ENCODE measurements at places on chromosomes 2 and 18. TPM values are rescaled to one million over a fixed set of nuclear protein-coding genes. Genes with fewer than 3 reads are reported as not detected.

- no peak for DNase-seq
Measured at GRCh38 chr18:55489034-55489986, 98.7 kb downstream of the TCF4 start.

DNA sequence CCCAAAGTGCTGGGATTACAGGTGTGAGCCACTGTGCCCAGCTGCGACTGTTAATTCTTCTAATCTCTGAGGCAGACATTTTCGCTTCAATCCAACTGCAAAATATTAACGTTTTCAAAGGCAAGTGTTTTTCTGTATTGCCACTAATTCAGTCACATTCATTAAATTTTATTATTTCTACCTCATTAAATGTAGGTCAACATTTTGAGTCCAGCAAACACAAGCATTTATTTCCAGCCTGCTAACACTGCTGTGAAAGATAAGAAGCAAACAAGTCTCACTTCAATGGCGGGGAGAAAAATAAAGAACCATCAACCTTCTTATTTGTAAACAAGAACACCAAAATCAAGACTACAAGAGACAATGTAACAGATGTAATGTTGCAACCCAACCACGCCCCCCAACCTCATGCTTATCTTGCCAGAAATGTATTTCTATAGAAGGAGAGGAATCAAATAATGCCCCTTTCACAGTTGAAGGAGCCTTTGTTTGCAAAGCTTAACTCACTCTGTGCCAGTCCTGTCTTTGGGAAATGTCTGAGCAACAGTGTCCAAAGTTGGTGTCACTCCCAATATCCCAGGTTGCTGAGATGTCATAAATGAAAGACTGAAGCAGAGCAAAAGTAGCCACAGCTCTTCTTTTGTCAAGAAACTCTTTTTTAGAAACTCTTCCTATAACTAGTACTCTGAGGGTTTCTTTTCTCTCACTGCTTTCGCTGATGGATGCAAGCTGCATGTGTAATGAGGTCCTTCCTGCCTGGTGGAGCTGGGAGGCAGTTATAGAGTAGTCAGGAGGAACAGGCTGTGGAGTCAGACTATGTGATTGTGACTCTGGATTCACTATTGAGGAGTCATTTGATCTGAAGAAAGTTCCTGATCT is 8.6 kb downstream of the DOCK10 start:
- DNase-seq: no peak

DNA sequence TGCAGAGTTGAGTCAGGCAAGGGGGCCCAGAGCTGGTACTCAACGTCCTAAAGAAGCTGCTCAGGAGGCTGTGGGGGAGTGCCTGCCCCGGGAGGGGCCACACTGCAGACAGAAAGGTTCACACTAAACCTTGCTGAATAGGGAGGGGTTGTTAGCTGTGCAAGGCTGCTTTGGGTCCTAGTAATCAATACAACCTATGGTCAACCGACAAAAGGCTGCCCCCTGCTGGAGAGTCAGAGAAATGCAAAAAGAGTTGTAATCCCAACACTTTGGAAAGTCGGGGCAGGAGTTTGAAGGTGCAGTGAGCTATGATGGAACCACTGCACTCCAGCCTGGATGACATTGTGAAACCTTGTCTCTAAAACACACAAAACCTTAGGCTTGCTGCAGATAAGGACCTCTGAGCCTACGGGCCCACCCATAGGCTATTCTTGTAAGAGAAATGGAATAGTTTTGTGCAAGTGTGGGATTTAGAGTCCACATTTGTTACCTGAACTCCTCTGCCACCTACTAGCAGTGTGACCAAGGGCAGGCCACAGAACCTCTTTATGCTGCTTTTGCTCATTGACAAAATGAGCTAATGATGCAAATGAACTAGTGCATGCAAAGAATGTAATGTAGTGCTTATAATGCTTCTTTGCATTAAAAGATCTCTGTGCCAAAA is 81.5 kb downstream of the PRPF40A start:
- peak; percentile 35 for DNase-seq

DNA sequence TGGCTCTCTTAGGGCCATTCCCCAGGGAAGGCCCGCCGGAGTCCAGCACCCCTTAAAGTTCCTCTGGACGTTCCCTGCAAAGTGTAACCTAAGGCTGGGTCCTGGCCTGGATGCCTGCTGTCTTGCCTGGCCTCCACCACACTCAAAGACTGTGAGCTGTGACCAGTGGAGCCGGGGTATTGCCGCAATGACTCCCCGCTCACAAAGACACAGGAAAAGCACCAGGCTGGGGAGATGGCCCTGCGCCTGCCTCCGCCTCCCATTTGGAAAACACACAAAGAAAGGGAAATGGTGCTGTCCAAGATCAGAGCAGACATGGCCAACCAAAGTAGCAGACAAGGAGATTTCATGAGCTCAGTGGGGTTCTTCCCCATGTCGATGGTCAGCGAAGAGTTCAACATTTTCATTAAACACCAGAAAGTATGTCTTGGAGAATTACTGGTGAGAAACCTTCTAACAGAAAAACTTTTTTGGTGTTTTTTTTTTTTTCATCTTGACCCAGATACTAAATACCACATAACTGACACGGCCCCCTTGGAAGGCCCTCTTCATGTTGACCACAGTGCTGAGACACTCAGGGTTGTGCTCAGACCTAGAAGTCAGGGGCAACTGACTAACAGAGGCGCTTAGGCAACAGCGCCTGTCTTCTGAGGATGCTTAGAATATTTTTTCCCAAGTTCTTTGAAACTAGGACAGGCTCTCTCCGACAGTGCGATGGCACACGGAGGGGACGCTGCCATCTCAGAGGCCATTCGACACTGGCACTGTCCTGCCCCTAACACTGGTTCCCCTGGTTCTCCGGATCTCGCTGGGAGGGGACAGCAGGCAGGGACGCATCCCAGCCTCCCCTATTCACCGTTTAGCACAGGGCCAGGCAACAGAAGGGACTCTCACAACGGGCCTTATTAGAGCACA is 226.4 kb upstream of the ID2 start:
- DNase-seq: no peak

GRCh38 chr18:52236131-52236530 is 103.9 kb upstream of the DCC start:
- DNase-seq: no peak

DNA sequence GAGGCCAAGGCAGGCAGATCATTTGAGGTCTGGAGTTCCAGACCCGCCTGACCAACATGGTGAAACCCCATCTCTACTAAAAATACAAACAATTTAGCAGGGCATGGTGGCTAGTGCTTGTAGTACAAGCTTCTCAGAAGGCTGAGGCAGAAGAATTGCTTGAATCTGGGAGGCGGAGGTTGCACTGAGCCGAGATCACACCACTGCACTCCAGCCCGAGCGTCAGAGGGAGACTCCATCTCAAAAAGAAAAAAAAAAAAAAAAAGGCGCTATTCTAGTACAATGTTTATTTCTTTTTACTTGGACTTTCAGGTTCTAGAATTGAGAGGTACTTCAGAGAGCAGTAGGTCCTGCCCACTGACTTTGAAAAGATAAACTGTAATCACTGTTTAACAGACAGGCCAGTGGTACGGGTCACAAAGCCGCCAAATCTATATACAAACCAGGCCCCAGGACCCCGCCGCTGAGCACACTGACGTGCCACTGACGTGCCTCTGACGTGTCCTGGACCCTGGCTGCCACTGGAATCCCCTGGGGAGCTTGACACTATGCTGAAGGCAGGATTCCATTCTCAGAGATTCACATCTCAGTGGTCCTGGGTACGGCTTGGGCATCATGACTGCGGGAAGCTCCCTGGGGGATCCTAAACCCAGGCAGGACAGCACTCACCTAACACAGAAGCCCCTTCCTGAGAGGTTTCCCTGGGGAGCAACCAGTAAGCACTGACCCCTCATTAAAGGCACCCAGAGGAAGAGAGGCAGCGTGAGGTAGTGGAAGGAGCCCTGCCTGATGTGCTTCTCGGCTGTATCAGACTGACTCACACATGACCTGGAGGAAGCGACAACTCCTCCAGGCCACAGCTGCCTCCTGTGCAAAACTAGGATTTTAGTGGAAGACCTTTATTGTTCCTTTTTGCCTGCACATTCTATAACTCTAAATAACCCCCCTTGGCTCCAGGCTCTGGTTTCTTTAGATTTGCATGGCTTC is 197.8 kb upstream of the MEIS1 start:
- DNase-seq: no peak

DNA sequence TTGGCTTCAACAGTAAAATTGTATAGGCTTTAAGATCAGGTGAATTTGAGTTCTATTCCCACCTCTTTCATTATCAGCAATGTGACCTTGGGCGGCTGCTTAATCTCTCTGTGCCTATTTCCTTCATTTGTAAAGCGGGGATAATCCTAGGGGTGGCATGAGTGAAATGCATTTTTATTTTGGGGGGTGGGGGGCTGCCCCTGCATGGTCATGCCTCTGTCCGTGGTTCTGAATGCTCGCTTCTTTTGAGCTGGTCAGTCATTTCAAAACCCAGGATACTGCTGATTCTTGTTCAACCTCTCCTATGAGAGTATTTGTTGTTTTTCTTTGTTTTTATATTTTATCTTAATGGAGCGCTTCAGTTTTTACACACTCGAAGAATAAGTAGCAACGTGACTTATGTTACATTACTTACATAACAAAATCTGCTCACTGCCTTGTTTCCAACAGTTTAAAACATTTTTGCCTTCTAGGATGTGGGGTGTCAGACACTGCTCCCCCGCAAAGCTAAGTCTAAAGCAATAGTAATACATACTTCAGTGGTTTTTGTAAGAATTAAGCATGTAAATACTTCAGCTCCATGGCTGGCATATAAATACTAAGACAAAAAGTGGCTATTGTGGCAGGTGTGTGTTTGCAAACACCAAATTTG is 152.6 kb upstream of the PELI1 start:
- no peak for DNase-seq

The PLCD4 gene
- 0.57 TPM for total RNA-seq

Measured in thymus (tissue), 14 donors.